Adrenal gland (tissue), 19 donors: ENCODE measurements at places on chromosomes 11 and 22. TPM values are rescaled to one million over a fixed set of nuclear protein-coding genes. Genes with fewer than 3 reads are reported as not detected.
A peak's percentile ranks its signal among the peaks of the same experiment; 100 is the strongest.

DNA sequence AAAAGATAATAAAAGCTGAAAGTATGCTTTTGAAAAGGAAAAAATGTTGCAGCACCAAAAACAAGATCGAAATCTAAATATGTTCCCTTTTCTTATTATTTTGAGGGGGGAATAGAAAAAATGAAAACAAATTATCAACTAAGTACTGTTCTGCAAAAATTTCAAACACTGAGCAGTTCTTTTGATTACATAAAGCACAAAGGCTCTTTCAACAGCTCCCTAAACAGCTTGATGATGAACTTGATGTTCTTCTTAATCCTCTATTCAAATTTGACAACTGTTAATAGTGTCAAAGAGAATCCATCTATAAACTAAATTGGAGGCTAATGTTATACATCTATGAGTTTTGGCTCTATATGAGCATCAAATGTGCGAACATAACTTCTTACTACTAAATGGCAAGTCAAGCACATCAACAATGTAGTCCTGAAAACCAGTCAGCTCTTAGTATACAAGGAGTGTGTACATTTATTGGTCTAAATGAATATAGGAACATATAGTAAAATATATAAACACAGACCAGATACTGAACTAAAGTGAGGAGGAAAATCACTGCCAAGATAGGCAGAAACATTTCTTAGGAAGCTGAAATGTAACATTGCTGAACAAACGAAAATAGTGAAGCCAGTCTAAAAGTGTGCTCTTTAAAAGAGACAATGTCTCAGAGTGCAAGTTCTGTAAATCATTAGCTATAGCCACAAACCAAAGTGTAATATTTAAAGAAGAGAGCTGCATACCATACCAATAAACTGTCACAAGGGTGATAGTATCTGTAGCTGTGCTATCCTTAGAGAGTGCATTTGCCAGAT lies 94.3 kb downstream of the SOX6 start:
- no peak for DNase-seq

- peak; percentile 52 for DNase-seq
Observed at GRCh38 chr11:78420255-78420764, 2.7 kb upstream of the GAB2 start.

DNA sequence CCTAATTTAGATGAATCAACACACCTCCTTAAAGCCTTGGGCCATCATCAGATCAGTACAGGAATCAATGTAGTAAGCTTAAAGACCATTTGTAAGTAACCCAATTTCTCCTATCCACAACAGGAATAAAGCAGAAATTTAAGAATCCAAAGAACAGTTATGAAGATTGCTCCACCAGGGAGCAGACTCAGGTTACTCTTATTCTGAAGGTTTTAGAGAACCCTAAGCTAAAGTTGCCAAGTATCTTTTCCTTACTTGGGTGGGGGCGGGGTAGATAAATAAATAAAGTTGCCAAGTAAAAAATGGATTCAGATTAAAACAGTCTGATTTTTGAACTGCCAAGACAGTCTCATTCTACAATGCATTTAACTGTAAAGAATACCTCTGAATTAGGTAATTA lies 18.1 kb downstream of the CKAP5 start:
- no peak for DNase-seq

The RNF214 gene
- 24.5 TPM for total RNA-seq
